H54 (cell line): ENCODE measurements at places on chromosomes 5 and 9.

GRCh38 chr5:14913096-14913495 is 41.5 kb upstream of the ANKH start:
- no peak for DNase-seq

DNA sequence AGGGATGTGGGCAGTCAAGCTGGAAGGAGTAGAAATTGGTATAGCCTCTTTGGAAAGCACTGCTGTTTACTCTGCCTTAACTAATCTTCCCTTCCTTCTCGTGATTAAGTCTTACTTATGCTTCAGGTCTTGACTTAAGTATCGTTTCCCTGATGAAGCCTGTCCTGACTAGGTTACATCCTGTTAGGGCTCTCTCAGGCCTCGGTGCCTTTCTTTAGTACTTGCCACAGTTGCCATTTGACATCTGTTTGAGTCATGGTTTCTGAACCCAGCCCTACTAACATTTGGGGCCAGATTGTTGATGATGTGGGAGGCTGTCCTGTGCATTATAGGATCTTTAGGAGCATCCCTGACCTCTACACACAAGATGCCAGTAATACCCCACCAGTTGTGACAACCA is 94.4 kb downstream of the GAPVD1 start:
- DNase-seq = no peak

- no peak for DNase-seq
Measured at GRCh38 chr5:147989994-147990393, 73.8 kb upstream of the SPINK5 start.

DNA sequence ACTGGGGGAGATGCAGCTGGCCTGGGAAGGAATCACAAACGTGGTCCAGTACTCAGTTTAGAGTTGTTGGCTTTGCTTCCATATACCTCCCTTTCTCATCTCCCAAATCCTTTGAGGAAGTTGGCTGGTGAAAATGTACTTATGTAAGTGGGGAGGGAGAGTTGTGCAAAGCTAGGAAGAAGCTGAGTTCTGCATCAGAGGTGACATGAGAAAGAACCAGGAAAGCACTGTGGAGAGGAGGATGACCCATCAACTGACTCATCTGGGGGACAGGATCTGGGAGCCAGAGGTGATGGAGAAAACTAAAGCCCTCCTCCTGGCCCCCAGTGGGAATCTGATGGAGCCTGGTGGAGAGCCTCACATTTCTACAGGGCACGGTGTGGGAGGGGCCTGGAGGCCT is 16.2 kb downstream of the KCNMB1 start:
- DNase-seq = no peak

DNA sequence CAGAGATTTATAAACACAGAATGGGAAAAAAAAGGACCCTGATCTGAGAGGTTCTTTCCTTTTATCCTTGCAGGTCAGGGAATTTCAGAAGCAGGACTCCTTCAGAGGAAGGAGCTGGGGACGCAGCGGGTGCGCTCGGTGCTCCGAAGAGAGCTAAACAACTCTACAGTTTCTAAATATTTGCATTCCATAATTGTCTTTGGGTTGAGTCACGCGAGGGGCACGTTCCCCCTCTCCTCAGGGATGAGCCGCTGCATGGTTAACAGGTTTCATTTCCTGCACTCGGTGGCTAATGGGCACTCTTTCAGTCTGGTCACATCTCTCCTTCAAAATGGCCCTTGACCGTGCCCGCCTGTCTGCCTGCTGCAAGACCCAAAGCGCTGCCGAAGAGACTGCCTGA is 165.0 kb upstream of the HMHB1 start:
- no peak for DNase-seq

- no peak for DNase-seq
Measured at GRCh38 chr5:109252731-109253130, 157.0 kb downstream of the PJA2 start.

- no peak for DNase-seq
Measured at GRCh38 chr5:347712-348284, 26.3 kb downstream of the AHRR start.

DNA sequence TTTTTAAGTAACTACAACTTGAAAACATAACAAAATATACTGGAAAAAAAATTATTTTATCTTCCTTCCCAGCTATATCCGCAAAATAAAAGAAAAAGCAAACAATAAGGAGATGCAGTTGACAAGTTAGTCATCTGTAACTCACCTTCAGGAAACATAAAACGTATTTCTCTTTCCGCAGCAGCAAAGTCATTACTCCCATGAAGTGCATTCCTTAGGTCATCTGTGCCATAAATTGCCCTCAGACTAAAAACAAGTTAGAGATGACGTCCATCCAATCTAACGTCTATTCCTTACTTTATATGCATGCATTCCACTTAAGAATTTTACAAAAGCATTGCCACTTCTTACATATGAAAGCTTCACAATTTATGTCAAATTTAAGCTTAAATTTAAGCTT is 10.9 kb downstream of the NME5 start:
- no peak for DNase-seq

DNA sequence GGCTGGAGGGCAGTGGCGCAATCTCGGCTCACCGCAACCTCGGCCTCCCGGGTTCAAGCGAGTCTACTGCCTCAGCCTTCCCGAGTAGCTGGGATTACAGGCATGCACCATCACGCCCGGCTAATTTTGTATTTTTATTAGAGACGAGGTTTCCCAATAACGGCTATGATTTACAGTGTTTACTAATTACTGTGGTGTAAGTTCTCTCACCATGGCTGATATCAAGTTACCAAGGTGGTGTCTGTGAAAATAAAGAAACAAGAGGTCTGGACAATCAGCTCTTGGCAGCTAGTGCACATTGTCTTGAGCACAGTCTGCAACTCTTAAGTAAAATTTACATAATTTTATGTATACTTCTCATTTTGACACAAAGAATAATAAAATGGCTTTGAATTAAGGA is 385.5 kb upstream of the COX7C start:
- DNase-seq = no peak

DNA sequence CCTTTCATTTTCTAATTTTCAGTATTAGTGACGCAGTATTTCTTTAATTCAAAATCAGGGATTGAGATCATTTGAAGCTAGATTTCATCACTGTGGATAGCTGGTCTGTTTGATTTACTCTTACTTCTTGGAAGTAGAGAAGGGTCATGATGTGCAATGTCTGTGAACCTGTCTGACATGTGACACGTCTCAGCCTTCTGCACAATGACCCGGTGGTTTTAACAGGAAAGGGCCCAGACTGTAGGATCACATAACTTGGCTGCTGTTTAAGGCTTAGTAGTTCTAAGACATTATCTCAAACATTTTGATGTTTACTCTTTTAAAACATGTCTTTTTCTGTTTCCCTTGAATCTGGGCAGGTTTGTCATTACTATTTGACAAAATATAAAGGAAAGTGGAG is 823.3 kb upstream of the NUDT12 start:
- DNase-seq = no peak

DNA sequence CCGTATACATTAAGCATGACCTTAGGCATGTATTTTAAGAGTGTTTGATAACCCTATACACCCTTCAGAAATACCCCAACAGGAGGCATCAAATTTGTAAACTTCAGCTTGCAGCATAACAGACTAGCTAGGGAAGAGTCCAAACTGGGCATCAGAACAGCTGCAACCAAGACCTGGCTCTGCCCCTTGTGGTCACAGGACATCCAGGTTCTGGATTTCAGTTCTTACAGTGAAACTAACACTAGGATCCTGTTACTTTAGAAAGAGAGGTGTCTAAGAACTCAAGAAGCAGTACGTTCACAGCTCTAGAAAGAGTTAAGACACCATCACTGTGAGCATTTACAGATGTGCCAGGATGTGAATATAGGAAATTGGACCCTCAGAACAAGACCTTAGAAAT is 229.8 kb downstream of the BNC2 start:
- DNase-seq = no peak

- no peak for DNase-seq
Measured at GRCh38 chr9:22342491-22343217, 104.0 kb upstream of the DMRTA1 start.

- DNase-seq = no peak
Measured at GRCh38 chr9:84791643-84792042, 122.1 kb downstream of the NTRK2 start.

DNA sequence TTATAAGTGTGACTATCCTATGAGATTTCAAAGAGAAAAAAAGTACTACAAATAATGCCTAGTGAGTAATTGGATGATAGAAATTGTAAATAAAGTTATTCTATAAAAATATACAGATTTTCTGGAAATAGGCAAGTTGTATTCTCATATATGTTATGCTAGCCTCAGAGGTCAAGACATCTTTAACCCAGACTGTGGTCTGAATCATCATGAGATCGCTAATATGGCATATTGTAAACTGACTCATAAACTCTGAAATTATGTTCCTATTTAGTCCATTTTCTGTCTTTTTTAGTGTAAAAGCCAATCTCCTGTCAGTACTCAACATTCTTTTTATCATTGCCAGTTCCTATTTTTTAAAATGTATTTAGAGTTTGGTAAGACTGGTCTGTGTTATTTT is 14.2 kb downstream of the LOX start:
- DNase-seq = no peak

GRCh38 chr5:54828151-54828550 is 157.2 kb downstream of the ESM1 start:
- DNase-seq = no peak

DNA sequence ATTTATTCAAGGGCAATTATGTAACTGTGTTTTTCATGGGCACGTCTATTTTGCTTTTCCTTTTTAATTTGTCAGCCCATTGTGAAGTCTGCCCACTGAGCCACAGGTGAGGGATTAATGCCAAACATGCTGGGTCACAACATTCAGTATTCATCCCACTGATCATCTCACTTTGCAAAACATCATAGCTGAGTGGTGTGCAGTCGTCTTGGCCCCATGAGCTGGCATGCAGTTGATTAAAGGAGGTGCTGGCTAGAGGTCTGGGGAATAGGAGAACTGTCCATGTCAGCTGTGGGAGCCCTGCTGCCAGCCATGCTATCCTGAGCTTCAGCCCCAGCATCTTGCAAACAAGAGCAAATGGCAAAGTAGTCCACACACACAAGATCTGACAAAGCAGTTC is 11.7 kb upstream of the ESM1 start:
- DNase-seq = no peak

GRCh38 chr5:67490543-67491321 is 294.1 kb upstream of the CD180 start:
- DNase-seq = no peak

DNA sequence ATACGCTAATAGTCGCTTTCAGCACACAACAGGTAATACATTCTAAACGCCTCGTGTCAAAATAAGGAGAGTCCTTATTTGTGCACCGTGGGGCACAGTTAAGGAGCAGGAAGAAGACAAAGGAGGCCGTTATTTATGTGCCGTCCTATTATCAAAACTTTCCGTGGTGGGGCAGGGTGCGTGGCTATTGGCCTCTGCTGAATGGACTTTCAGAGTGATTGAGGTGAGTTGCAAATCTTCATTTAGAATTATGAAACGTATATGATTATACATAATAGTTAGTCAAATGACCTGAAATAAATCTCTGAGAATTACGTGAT is 833 bp downstream of the C5orf24 start:
- no peak for DNase-seq

DNA sequence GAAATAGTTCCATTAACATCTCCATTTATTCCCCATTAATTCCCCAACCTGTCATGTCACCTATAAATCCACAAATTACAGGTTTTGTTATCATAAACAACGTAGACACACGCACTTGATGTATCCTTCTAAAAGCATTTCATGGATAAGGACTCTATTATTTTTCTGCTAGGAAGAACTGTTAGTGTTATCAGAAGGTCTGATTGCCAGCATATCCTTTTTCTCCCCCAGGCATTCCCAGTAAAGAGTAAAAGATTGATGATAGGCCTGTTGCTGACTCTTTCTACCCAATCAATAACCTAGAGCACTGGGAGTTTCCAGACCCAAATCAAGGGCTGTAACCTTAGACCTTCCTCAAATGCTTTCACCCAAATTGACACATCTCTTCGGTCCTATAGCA is 60.8 kb downstream of the RFK start:
- no peak for DNase-seq

- no peak for DNase-seq
Measured at GRCh38 chr9:108680946-108681345, 174.8 kb downstream of the ACTL7B start.

GRCh38 chr5:169656125-169656901 is 19.2 kb downstream of the DOCK2 start:
- DNase-seq = no peak

DNA sequence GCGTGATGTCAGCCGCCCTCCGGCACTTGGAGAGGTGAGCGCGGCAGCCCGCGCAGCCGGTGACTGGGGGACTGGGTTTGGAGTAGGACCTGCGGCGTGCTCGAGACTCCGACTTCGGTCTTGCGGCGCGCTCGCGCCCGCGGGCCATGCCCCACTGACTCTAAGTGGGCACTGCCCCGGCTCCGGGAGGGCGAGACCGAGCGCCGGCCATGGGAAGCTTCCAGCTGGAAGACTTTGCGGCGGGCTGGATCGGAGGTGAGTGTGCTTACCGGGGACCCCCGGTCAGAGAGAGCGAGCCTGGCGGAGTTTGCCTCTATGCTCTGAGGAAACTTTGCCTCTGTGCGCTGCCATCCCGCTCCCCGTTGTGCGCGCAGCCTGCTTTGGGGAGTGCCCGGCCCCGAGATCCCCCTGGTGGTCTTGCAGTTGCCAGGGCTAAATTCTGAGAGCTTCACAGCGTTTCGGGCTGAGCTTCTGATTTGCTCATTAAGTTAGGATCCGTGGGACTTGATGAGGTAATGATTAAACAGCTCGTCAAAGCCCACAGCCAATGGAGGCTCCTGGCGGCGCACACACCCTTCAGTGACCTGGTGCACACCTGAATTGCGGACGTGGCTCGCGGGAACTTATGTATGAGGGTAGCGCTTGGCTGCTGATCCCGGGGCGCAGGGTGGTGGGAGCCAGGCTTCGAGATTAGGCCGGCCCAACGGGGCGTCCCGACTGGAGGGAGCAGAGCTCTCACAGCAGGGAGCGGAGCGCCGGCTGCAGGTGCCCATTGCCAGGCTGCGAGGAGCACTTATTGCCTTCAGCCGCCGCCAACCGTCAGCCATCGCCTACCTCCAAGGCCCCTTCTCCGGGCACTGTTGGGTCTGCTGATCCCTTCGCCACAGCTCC is at the start of gene SLC25A48:
TSS of gene SLC25A48 (plus strand) at position 25 of the 891 bp plus-strand sequence. CDS start at position 210, 185 bp downstream.
- DNase-seq = no peak

DNA sequence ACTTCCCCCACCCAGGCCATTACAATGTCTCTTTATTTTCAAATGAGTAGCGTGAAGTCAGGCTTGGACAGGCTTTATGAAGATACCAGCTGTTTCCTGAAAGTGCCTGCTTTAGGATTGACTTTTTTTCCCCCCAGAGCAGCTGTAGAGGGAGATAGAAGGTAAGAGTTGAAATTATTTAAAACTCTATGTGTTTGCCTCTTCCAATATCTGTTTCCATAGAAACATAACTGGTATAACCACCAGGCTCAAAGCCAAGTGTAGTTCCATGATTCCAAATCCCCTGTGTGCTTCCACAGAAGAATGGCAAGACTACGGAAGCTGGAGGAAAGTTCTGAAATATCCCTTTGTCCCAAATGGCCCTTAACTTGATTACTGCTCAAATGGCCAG is 87.4 kb upstream of the TBC1D2 start:
- DNase-seq = no peak

DNA sequence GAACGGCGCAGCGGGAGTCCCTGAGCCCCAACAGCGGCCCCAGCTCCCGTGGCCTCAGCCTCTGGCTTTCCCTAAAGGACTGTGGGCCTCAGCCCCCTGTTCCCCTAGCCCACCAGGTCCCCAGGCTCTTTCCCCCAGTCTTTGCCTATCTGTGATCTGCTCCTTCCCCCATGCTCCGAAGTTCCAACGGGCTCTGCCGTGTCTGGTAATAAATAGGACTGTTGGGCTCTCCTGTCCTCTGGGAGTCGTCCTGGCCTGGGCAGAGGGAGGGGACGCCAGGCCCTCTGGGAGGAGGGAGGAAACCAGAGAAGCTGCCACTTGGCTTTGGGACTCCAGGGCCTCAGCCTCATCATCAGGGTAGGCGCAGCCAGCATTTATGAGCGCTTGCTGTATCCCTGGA is 28.1 kb downstream of the ADGRD2 start:
- no peak for DNase-seq
